ENCODE measurements at places on chromosomes 11 and 22.
A peak's percentile ranks its signal among the peaks of the same experiment; 100 is the strongest.

DNA sequence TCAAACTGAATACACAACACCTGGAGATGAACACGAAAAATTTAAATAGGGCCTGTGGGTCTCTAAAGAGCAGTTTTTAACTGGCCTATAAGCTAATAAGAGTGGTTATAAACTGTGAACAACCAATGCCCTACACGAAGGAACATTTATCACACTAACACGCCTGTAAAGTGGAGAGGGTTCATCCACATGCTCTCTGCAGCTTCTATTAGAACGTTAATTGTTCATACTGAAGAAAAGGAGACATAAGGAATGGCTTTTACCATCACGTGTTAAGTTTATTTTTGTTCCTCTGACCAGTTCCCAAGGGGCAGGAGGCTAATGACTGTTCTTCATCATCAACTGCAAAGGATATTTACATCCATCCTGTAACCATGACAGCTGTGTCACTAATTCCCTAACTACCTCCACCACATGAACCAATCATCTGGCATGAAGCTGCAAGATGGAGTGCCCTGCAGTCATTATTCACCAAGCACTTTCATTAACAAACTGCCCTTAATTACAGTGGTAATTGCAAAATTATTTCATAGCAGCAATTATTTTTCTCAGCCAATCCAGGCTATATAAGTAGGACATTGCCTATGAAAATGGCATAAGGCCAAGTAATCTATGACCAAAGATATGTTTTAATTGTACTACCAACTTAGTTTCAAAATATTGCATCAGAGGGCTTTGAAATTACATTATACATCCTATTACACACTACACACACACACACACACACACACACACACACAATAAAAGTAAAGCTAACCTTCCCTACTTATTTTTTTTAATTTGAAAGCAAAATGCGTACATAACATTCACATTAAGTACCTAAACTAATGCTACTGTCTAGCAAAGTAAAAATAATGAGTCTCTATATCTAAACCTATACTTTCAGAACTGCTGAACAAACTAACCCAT is 186.7 kb downstream of the CADM1 start:
- no peak for DNase-seq

GRCh38 chr22:47836957-47837356 is 1074.5 kb downstream of the TBC1D22A start:
- DNase-seq, result peak; percentile 44

GRCh38 chr11:64631675-64632074 is 40.7 kb downstream of the SLC22A12 start:
- no peak for DNase-seq

DNA sequence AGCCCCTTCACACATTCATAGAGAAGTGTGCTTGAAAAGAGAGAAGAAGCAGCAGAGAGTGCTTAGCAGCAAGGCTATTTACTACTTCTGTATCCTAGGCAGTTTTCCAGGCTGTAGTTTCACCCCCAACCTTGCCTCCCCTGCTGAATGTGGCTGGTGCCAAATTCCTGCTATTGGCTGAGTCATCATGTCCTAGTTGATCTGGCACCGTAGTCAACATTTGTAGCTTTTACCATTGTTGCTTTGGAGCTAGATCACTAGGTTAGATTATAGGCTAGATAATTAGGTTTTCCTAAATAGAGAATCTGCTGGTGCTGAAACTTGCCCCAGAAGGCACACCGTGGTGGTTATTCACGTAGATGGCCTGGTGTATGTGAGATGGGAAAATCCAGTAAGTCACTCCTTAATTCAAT is 32.7 kb downstream of the ARHGAP42 start:
- DNase-seq, result peak; percentile 80

- DNase-seq, result no peak
Observed at GRCh38 chr11:118086913-118087768, at the start of gene SMIM35. Gene SMIM35 (minus strand): TSS chr11:118086963. CDS start chr11:118086757, 206 bp downstream.

- no peak for DNase-seq
Observed at GRCh38 chr11:14578541-14578956, 58.4 kb upstream of the PSMA1 start.

GRCh38 chr11:76329084-76329648 is 51.8 kb downstream of the THAP12 start:
- DNase-seq, result peak; percentile 9

DNA sequence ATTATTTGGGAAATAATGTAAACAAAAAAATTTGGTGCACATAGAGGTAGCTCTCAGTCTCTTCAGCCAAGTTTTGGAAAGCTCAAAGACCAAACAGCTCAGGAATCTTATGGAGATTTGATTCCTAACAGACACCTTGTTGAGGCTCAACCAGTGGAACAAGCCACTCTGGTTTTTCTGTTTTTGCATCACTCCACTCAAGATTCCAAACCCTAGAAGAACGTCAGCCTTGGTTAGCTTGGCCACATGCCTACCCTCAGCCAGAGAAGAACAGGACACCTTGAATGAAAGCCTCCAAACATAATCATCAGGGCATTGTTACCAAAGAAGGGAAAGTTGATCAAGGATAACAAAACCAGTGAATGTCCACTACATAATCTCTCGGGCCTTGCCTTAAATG is 3.8 kb upstream of the SMCO4 start:
- no peak for DNase-seq

- DNase-seq, result no peak
Observed at GRCh38 chr11:2105511-2105910, 33.7 kb downstream of the IGF2 start.

DNA sequence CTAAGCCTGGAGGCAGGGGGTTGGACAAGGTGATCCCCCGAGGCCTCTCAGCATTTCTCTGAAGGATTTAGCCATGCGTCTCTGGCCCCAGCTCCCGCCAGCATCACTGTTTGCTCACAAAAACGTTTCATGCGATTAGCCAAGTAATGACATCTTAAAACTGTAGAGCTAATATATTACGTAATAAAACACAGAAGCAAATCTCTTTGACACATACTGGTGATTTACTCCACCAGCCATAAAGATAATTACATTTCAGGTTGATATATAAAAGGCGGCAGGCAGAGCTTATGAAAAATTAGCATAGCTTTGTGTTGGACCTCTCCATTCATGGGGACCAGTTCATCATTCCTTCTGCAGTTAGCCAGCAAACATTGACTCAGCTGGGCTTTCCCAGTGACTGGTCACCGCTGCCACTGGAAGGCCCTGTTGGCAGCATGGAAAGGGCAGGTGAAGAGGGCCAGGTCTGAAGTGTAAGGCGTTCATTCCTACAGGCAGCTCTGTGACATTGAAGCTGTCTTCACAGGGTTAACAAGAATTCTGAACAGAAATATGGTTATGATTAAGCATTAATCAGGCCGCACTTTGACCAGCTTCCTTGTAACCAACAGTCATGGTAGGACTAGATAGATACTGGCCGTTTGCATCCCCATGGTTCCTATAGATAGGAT is 150.3 kb downstream of the NECTIN1 start:
- DNase-seq, result no peak

GRCh38 chr11:127044535-127044934 is 44.0 kb upstream of the KIRREL3 start:
- no peak for DNase-seq

DNA sequence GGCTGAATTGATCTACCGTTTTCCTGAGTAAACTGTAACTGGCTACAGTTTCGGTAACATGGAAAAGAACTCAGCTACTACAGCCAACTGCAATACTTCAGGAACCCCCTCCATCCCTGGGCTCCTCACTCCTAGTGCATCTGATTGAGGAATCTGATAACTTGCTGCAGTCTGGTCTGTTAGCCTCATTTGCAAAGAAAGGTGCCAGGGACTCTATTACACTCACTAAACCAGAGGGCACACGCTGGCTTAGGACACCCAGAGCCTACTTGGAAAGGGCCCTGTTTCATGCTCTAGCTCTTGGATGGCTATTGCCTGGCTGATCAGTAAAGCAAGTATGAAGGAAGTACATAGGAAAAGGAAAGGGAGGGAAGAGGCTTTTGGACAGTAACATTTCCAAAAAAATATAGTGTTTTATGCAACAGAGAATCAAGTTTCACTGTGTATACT is 22.3 kb downstream of the APOL5 start:
- DNase-seq, result no peak

DNA sequence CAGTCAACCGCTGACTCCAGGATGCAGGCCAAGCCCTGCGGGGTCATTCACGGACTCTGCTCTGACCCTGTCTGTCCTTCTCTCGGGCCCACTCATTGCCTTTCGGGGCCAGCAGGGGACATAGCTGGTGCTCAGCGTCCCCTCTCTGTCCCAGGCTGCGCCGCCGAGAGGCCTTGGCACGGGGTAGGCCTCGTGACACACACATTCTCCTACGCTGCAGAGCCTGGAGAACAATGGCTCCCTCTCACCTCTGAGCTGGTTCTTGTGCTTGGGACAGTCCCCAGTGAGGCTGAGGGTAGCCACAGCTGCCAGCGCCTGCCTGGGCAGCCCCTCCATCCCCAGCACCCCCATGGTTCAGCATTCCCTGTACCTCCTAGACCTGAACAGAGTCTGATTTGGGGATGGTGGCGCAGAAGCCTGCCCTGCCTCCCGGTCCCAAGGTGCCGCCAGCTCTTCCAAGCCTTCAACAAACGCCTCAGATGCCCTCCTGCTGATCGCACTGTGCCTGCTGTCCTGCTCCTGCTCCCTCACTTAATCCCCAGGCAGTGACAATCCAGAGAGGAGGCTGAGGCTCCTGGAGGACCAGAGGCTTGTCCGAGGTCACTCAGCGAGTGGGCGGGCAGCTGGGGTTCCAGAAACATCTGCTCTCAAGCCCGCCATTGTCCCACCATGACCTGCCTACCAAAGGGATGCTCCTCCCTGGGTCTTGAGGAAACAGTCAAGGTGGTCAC is 30.4 kb downstream of the DUSP8 start:
- no peak for DNase-seq

GRCh38 chr11:6052374-6052773 is 21.8 kb upstream of the OR56A1 start:
- no peak for DNase-seq

GRCh38 chr22:43826142-43827002 is 14.3 kb upstream of the EFCAB6 start:
- DNase-seq, result peak; percentile 91

GRCh38 chr22:31962387-31963125 is 18.2 kb downstream of the YWHAH start:
- DNase-seq, result no peak

DNA sequence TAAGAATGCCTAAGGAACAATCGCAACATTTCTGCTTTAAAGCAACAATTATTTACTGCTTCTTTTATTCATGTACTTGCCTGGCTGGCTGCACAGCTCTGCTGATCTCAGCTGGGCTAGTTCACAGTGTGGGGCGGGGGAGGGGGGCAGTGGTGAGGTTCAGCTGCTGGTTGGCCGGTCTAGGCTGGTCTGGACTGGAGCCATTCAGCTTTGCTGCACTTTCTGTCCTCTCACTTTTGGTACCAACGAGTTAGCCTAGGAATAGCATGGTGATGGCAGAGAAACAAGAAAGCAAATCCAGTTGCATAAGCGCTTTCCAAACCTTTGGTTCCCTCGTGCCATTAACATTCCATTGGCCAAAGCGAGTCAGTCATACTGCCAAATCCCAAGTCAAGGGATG is 16.0 kb upstream of the MIF start:
- DNase-seq, result peak; percentile 50

- DNase-seq, result no peak
Observed at GRCh38 chr11:16941935-16942334, 72.3 kb downstream of the PLEKHA7 start.

GRCh38 chr11:19746086-19746485 is 33.4 kb downstream of the NAV2 start:
- DNase-seq, result no peak

GRCh38 chr11:11572386-11572785 is 49.4 kb downstream of the GALNT18 start:
- no peak for DNase-seq

DNA sequence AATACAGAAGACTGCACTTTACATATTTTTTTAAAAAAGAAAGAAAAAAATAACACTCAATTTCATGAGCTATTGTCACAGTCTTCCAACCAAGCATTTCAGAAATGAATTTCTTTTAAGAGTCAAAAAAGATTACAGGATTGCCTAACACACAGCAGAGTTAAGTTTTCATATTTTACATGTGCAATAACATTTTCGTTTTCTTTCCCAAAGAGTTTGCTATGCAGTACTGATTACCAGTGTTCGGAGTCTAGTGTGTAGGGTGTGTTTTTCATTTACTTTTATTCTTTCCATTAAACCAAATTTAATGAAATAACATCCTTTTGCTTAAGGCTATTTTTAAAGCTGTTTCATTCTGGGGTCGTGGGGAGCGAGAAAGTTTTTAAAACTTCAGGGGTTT is 53.2 kb downstream of the MN1 start:
- no peak for DNase-seq

DNA sequence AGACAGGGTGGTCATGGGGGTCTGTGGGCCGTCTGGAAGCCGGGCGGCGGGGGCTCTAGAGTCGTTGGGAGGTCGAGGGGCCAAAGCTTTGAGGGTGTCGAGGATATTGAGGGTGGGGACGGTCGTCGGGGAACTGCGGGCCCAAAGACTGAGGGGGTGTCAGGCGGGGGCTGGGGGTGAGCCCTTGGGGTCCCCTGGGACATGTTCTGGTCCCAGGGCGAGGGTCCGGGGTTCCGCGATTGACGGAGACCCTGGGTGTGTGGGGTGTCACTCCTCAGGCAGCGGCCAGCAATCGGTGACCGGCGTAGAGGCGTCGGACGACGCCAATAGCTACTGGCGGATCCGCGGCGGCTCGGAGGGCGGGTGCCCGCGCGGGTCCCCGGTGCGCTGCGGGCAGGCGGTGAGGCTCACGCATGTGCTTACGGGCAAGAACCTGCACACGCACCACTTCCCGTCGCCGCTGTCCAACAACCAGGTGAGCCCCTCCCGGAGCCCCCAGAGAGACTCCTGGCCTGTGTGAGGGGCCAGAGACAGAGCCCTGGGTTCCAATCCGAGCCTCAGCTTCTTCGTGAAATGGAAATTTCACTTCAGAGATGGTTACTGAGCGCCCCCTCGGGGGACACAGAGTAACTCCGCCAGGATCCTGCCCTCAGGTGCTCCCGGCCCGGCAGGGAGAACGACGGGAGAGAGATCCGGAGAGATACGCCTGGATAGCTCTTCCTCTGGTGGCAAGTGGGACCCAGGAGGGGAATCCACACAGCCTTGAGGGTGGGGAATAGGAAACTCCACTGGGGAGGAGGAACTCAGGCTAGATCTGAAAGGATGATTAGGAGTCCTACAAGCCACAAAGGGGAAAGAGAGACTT is 714 bp downstream of the SDF2L1 start:
- peak; percentile 54 for DNase-seq

- DNase-seq, result no peak
Observed at GRCh38 chr11:62402226-62402959, 16.4 kb upstream of the SCGB1A1 start.

- peak; percentile 9 for DNase-seq
Observed at GRCh38 chr11:92226331-92227229, 2.0 kb downstream of the FAT3 start.

DNA sequence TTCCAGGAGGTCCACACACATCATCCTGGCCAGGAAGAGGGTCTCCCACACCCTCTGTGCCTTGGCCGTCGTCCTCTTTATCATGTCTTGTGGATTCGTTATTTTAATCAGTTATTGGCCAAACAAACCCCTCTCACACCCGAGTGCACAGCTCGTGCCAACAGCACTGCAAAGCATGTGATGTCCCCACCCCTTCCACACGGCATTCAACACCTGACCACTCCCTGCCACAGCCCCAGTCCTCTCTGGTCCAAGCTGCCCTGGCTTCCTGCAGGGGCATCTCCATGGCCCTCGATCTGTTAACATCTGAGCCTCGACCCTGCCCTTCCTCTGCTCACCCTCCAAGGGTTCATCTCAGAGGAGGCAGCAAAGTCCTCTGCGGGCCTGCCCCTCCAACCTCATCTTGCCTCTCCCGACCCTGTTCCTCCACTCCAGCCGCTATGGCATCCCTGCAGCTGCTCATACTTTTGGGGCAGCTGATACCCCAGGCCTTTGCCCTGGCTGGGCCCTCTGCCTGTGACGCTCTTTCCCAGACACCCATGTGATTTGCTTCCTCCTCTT is 14.0 kb downstream of the MYEOV start:
- no peak for DNase-seq
